T-helper 2 cell treated with Interferon-gamma antibody and Interleukin-4, amounts not matched to agents 5 μg/mL and 100 μg/mL, for 36 hours (primary cell): ENCODE measurements at places on chromosomes 3 and 15.

DNA sequence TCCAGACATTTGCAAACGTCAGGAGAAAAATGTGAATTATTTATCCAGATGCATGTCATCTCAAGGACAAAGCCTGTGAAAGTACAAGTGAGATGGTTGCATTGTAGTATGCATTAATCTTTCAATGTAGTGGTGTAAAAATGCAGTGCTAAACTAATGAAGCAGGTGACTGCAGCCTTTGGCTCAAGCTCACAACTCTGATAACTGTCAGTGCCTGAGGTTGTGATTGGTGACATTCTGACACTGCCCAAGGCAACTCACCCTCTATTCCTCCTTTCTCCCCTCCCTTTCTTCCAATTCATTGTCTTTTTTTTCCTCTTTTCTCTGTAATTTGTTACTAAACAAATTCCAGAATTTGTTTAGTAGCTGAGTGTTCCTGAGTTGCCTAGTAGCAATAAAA is 20.0 kb upstream of the TMOD3 start:
- no peaks in the 10 kb centered on the region for H3K27me3 ChIP-seq
- H3K36me3 ChIP-seq, result no peaks in the 10 kb centered on the region
- H3K4me1 ChIP-seq, result no peaks in the 10 kb centered on the region
- no peak overlapping the region for H3K4me3 ChIP-seq
- no peak overlapping the region for H3K27ac ChIP-seq

DNA sequence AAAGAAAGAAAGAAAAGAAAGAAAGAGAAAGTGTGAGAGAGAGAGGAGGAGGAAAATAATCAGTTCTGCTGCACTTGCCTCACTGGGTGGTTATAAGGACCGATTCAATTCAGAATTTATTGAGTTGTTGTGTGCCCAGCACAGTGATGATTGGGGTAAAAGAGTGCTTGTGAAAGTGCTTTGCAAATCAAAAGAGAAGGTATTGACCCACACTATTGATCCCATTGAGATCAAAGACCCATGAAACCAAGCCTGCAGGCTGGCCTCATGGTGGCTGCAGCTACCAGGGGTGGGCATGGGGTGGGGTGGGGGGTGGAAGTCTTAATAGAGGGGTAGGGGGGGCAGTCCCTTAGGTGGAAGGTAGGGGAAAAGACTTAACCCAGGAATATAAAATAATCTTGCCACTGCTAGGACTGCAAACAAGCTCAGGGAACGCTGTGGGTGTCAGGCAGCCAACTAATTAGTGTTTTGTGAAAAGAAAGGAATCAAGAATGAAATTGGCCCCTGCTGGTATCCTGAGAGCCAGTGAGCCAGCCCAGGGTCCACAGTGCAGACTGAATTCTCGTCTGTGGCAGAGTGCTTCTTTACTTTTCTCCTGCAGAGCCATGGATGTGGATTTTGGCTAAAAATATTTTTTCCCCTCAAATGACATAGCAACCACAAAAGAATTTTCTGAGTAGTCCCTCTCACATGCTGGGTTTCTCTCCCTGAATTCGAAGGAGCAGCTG is 34.2 kb downstream of the CLEC3B start:
- no peak overlapping the region for H3K4me3 ChIP-seq
- peaks cover 33% of the 10 kb centered on the region for H3K4me1 ChIP-seq
- H3K36me3 ChIP-seq, result no peaks in the 10 kb centered on the region
- DNase-seq, result no peak
- H3K27me3 ChIP-seq, result no peaks in the 10 kb centered on the region
- H3K27ac ChIP-seq, result no peak overlapping the region

GRCh38 chr3:72633121-72633520 is 215.1 kb downstream of the SHQ1 start:
- H3K4me3 ChIP-seq, result no peak overlapping the region
- peak overlapping the region; percentile 19 for H3K27ac ChIP-seq
- H3K27me3 ChIP-seq, result no peaks in the 10 kb centered on the region
- H3K4me1 ChIP-seq, result peaks cover 40% of the 10 kb centered on the region
- DNase-seq, result no peak

GRCh38 chr3:159892801-159893200 is 95.8 kb upstream of the IL12A start:
- no peaks in the 10 kb centered on the region for H3K36me3 ChIP-seq
- H3K27me3 ChIP-seq, result peaks cover 37% of the 10 kb centered on the region
- no peak overlapping the region for H3K4me3 ChIP-seq
- H3K4me1 ChIP-seq, result no peaks in the 10 kb centered on the region

DNA sequence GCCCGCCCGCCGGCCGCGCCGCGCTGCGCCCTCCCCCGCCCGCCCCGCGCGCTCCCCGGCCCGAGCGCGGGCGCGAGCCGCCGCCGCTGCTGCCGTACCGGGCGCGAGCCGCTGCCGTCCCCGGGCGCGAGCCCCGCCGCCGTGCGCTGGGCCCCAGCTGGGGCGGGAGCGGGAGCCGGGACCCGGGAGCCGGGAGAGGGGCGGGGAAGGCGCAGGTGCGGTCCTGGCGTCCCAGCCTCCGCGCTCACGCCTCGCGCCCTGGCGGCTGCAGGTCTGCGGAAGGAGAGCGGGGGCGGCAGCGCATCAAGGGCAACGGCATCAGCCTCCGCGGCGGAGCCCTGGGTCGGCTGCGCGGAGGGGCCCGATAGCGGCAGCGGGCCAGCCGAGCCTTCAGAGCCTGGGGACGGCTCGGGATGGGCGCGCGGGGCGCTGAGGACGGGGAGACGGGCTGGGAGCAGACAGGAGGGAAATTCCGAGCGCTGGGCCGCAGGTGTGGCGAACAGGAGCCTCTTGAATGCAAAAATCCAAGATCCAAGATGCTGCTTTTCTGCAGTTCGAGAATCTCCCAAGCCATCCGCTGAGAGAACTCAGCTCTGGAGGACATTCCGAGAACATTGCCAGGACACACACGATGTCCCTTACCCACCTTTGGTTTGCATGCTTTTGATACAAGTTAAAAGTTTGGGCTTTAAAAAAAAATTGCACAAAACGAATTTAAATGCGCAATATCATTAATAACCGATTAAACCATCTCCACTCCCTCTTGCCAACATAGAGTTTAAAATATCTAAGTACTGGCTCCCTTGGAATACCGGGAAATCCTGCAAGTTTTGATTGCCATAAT is 251.1 kb downstream of the TJP1 start:
- H3K4me1 ChIP-seq, result peaks cover 4% of the 10 kb centered on the region
- no peak overlapping the region for H3K27ac ChIP-seq
- H3K36me3 ChIP-seq, result peaks cover 4% of the 10 kb centered on the region

- DNase-seq, result no peak
- no peak overlapping the region for H3K4me3 ChIP-seq
- peaks cover 23% of the 10 kb centered on the region for H3K36me3 ChIP-seq
- H3K4me1 ChIP-seq, result no peaks in the 10 kb centered on the region
- no peak overlapping the region for H3K27ac ChIP-seq
- no peaks in the 10 kb centered on the region for H3K27me3 ChIP-seq
These were observed 59.4 kb downstream of the DENND4A start for GRCh38 chr15:65732698-65733097.

GRCh38 chr3:27800261-27800660 is 78.1 kb upstream of the EOMES start:
- H3K4me1 ChIP-seq, result peaks cover 15% of the 10 kb centered on the region
- no peaks in the 10 kb centered on the region for H3K27me3 ChIP-seq
- no peak overlapping the region for H3K27ac ChIP-seq
- peak; percentile 38 for DNase-seq
- H3K36me3 ChIP-seq, result no peaks in the 10 kb centered on the region
- H3K4me3 ChIP-seq, result no peak overlapping the region

GRCh38 chr3:81938681-81939080 is 177.2 kb upstream of the GBE1 start:
- H3K27ac ChIP-seq, result no peak overlapping the region
- H3K4me1 ChIP-seq, result no peaks in the 10 kb centered on the region
- H3K4me3 ChIP-seq, result no peak overlapping the region
- H3K36me3 ChIP-seq, result no peaks in the 10 kb centered on the region
- H3K27me3 ChIP-seq, result no peaks in the 10 kb centered on the region
- no peak for DNase-seq

DNA sequence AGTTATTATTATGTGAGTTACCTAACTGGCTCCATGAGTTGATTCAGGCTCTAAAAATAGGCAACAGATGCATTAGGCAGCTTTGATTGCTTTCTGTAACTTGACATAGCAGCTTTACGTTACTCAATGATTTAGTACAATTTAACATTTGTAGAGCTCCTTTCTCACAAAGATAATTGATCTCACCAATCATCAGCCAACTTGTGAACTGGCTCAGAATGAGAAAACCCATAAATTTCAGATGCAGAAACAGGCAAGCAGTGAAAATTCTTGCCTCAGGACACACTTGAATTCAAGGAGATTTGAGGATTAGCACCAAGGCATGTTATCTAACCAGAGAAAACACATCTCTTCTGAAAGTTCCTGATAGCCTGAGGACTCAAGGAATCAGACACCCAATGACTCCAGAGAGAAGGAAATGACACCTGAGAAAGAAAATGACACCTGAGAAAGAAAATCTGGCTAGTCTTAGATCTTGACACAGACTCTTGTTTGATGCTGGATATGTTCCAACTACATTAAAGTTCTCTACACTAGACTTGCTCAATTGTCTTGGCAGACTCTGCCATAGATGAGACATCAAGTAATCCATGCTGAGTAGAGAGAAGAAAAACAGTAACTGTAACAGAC is 315.1 kb upstream of the CBLB start:
- peaks cover 3% of the 10 kb centered on the region for H3K27me3 ChIP-seq
- H3K27ac ChIP-seq, result peak overlapping the region; percentile 62
- peak overlapping the region; percentile 60 for H3K4me3 ChIP-seq

- DNase-seq, result no peak
- no peak overlapping the region for H3K27ac ChIP-seq
- peaks cover 53% of the 10 kb centered on the region for H3K36me3 ChIP-seq
- H3K27me3 ChIP-seq, result no peaks in the 10 kb centered on the region
- no peaks in the 10 kb centered on the region for H3K4me1 ChIP-seq
These were observed 36.6 kb downstream of the FAN1 start for GRCh38 chr15:30940359-30940758.

- no peaks in the 10 kb centered on the region for H3K27me3 ChIP-seq
- H3K27ac ChIP-seq, result no peak overlapping the region
- H3K4me1 ChIP-seq, result no peaks in the 10 kb centered on the region
- no peak overlapping the region for H3K4me3 ChIP-seq
- no peak for DNase-seq
These were observed 857.9 kb upstream of the CADM2 start for GRCh38 chr3:84100861-84101260.

- no peaks in the 10 kb centered on the region for H3K4me1 ChIP-seq
- DNase-seq, result no peak
- no peaks in the 10 kb centered on the region for H3K36me3 ChIP-seq
- H3K4me3 ChIP-seq, result no peak overlapping the region
These were observed 48.3 kb downstream of the SERPINI1 start for GRCh38 chr3:167783781-167784180.

DNA sequence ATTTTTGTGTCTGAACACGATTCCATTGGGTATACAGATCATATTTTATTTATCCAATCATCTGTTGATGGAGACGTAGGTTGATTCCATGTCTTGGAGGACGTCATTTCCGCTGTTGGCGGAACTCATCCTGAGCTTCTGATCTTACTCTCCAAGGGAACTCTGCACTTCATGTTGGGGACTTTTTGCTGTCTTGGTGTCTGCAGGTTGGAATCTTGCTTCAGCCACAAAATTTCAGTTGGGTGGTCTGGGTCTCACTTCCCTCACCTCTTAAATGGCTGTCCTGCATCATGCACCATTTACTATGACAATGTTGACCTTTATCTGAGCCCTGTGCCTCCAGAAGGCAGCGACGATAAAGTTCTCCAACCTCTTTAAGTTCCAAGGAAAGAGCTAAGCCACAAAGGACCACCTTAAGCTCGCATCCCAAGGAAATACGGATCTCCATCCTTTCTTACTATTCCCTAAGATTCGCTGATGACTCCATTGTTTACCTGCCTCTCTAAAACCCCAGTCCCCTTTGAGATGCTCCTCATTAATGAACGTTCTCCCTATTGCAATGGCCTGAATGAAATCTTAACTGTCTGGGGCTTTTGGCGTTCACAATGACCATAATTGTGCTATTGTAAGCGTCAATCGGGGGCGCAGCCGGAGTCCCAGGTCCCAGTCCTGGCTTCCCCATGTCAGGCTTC is 23.1 kb upstream of the RNU6-1 start:
- no peak overlapping the region for H3K27ac ChIP-seq
- peaks cover 19% of the 10 kb centered on the region for H3K27me3 ChIP-seq
- no peaks in the 10 kb centered on the region for H3K36me3 ChIP-seq
- H3K4me3 ChIP-seq, result no peak overlapping the region
- no peak for DNase-seq

- H3K4me3 ChIP-seq, result no peak overlapping the region
- DNase-seq, result no peak
- H3K27ac ChIP-seq, result no peak overlapping the region
- no peaks in the 10 kb centered on the region for H3K27me3 ChIP-seq
- peaks cover 5% of the 10 kb centered on the region for H3K36me3 ChIP-seq
- H3K4me1 ChIP-seq, result peaks cover 5% of the 10 kb centered on the region
These were observed 141.5 kb upstream of the PLXND1 start for GRCh38 chr3:129747992-129748391.

DNA sequence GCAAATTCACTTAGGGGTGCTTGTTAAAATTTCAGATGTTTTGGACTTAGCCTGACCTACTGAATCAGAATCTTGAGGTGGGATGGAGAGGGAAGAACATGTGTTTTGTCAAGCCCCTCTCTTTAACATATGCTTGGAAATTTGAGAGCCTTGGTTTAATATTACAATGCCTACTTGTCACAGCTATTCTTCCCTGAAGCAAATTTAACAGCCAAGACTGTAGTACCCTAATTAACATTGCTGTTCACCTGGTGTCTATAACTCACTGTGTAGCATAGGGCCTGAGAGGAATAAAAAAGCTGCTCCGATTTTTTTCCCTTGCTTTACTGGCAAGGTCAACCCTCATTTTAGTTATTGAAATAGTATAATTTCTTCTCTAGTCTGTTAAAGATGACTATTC is 880.1 kb downstream of the CADM2 start:
- no peaks in the 10 kb centered on the region for H3K4me1 ChIP-seq
- H3K27me3 ChIP-seq, result no peaks in the 10 kb centered on the region
- H3K36me3 ChIP-seq, result no peaks in the 10 kb centered on the region
- H3K27ac ChIP-seq, result no peak overlapping the region

GRCh38 chr3:55407426-55407820 is 79.7 kb downstream of the WNT5A start:
- H3K27ac ChIP-seq, result no peak overlapping the region
- no peak overlapping the region for H3K4me3 ChIP-seq
- DNase-seq, result no peak
- H3K27me3 ChIP-seq, result no peaks in the 10 kb centered on the region

DNA sequence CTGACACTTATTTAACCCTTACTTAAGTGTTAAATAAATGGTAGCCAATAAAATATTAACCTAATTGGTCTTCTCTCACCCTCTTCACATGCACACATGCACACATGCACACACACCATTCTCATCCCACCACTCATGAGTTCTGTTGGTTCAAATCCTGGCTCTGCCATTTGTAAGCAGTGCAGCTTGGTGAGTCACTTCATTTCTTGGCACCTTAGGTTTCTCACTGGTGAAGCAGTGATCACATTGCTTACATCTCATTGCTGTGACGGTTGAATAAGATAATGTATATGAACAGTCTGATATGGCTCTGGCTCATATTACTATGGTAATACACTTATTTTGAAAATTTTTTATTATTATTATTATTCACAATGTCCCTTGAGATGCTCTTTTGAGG is 33.8 kb downstream of the RIOX2 start:
- H3K36me3 ChIP-seq, result peaks cover 39% of the 10 kb centered on the region
- H3K4me1 ChIP-seq, result peaks cover 11% of the 10 kb centered on the region
- no peak overlapping the region for H3K4me3 ChIP-seq
- H3K27me3 ChIP-seq, result no peaks in the 10 kb centered on the region
- no peak overlapping the region for H3K27ac ChIP-seq
